ENCODE measurements at places on chromosomes 4 and X. TPM values are rescaled to one million over a fixed set of nuclear protein-coding genes. Genes with fewer than 3 reads are reported as not detected.

- no peak for DNase-seq
Observed at GRCh38 chr4:86089781-86090323, 270.0 kb downstream of the MAPK10 start.

GRCh38 chrX:31280580-31280979, 208.7 kb upstream of the FTHL17 start:
- no peak for DNase-seq

GRCh38 chr4:14434483-14434882, 567.8 kb upstream of the CPEB2 start:
- DNase-seq = no peak

GRCh38 chr4:36215627-36216026, 28.7 kb downstream of the ARAP2 start:
- DNase-seq = no peak

DNA sequence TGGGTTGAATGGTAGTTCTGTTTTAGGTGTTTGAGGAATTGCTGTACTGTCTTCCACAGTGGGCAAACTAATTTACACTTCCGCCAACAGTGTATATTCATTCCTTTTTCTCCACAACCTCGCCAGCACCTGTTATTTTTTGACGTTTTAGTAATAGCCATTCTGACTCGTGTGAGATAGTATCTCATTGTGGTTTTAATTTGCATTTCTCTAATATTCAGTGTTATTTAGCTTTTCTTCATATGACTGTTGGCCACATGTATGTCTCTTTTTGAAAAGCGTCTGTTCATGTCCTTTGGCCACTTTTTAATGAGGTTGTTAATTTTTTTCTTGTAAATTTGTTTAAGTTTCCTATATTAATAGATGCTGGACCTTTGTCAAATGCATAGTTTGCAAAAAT, 26.9 kb upstream of the WDR17 start:
- no peak for DNase-seq

DNA sequence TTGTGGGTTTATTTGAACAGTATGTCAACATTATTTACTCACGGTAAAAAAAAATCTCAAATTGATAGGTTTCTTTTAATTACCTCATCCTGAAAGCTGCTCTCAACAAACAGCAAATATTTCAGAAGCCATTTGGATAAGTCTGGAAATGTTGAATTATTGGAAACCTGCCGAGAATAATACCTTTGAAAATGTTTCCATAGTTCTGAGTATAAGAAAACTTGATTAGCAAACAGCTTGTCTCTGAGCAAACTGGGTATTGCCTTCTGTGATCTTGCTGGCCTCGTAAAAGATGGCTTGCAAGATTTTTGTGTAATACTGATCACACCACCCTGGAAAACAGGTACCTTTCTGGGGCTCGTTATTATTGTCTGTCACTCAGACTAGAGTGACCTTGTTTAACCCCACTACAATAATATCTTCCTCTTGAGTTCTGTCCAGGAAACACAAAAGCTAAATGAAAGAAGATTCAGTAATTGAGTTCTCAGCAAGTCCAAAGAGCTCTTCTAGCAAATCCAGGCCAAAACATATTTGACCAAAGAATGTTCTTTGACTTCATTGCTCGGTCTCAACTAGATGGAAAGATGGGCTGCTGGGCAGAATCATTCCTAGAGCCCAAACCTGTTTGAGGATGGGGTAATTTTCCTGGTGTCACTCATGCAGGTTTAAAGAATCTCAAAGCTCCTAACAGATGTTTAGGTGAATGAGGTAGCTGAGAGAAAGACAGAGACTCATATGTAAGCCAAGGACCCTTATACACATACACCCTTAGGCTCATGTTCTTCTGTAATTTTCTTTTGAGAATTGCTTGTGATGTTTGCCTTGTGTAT, 255.6 kb upstream of the JADE1 start:
- peak; percentile 69 for DNase-seq

DNA sequence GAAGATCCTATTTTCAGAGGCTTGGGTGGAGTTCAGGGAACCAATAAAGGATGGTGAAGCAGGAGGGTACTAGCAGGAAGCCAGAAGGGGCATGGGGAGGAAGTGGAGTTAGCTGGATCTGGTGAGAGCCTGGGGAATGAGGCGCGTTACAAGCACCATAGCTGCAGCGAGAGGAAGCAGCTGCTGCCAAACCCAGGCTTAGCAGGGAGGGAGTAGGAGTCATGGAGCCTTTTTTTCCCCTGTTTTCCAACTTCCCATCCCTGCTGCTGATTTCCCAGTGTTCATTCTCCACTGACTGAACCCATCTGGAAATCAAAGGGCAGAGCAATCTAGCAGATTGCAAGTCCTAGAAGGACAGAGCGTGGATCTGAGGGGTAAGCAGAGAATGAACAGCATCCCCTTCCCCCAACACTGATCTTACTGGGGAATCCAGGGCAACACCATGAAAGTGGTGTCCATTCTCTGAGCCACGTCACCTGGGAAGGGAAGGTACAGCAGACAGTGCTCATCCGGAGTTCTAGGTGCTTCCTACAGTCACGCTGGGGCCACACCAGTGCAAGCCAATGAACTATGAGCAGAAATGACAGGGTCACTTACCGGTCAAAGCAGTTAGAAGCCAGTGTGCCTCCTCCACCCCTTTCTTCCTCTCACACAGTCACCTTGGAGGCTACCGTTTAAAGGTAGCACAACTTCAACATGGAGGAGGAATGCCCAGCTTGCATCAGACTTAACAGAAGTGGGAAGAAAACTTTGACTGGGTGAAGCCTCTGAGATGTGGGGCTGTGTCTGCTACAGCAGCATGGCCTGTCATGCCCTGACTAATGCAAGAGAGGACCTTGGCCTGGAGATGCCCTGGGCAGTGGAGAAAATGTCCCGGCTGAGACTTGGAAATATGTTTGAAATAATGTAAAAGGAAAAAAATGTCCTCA, 36.7 kb downstream of the SMIM20 start:
- DNase-seq = peak; percentile 53

GRCh38 chrX:53089925-53090324, 4.0 kb upstream of the KANTR start:
- no peak for DNase-seq

DNA sequence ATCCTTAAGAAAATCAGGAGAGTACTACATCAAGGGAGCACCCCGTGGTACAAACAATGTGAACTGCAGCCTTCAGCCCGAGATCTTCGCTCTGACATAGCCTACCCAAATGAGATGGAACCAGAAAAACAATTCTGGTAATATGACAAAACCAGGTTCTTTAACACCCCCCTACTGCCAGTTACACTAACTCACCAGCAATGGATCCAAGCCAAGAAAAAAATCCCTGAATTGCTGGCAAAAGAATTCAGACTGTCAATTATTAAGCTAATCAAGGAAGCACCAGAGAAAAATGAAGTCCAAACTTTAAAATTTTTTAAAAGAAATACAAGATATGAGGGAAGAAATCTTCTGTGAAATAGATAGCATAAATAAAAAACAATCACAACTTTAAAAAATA, 101.7 kb upstream of the KLF8 start:
- peak; percentile 40 for DNase-seq

DNA sequence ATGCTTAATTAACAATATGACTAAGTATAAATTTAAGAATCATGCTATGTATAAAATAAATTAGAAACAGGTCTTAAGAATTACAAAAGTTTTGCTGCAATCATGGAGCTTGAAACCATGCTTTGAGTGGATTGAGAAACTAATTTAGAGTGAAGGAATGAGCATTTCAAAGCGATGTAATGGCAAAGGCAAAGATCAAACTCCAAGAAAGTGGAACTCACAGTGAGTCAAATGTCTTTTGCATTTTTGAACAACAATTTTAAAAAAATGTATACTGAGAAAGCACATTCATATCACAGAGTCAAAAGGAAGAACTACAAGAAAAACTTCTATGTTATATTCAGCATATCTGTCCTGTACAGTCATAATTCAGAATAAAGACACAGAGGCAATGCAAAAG, 6.6 kb downstream of the GPRIN3 start:
- no peak for DNase-seq

GRCh38 chr4:2362266-2363055, 56.0 kb downstream of the ZFYVE28 start:
- no peak for DNase-seq

DNA sequence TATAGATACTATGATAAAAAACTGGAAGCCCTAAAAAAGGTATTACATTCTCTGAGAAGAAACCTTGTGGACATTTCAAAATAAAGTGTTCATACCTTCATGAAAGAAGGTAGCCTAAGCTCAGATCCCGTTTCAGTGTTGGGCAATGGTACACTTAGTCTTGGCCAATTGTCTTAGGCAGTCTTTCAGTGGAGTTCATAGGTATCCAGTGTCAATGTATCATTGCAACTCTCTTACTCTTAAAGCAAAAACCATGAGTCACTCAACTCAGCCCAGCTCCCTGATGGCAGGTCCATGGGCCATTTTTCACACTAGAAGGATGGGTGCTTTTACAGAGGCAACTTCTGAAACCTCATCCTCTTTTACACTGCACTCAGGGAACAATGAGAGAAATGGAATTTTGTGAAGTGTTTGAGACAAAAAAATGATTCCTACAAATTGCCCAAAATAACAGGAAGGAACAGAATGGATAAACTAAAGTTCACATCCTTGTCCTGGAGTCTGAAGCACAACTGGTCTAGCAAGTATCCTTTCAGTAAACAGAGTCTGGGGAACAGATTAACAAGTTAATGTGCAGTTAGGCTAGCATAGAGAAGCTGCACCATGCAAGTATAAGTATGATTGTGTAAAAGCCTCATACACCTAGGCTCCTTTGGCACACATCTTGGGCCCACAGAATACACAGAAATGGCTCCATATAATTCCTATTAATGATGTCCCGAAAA, 7.0 kb upstream of the ZNF827 start:
- no peak for DNase-seq

DNA sequence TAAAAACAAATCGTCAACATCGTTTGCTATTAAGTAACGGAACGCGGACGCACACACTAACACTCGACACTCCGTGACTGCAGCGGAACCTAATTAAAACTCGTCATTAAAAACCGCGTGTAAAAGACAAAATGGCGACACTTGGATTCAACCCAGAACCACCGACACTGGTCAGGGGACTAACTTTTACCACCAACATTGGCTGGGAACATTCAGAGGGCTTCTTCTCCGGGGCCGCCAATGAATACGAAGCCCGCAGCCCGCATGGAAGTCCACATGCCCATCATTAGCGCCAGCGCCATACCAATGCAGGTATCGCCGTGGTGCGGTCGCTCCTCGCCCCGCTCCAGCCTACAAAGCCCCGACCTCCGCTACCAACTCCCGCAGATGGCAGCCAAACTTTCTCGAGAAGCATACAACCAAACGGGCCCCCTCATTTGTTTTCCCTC, 498 bp downstream of the RBMX start:
- no peak for DNase-seq

- no peak for DNase-seq
Observed at GRCh38 chr4:6044805-6045204, 26.6 kb upstream of the C4orf50 start.

- DNase-seq = no peak
Observed at GRCh38 chrX:23802431-23802830, 19.5 kb downstream of the SAT1 start.

DNA sequence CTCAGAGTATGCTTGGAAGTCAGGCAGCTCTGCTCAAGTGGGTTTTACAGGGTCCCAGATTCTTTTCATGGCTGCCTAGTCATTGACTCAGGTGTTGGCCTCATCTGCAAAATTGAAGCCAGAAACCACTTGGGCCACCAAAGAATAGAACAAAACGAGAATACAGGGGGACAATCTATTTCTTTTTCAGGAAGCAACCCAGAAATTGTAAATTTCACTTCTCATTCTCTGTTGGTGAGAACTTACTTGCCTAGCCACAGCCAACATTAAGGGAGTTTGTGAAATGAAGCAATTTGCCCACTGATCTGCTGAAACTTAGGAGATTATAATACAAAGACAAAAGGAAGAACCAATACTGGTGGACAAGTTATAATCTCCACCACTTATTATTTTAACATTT, 8.6 kb upstream of the TKTL2 start:
- DNase-seq = no peak

DNA sequence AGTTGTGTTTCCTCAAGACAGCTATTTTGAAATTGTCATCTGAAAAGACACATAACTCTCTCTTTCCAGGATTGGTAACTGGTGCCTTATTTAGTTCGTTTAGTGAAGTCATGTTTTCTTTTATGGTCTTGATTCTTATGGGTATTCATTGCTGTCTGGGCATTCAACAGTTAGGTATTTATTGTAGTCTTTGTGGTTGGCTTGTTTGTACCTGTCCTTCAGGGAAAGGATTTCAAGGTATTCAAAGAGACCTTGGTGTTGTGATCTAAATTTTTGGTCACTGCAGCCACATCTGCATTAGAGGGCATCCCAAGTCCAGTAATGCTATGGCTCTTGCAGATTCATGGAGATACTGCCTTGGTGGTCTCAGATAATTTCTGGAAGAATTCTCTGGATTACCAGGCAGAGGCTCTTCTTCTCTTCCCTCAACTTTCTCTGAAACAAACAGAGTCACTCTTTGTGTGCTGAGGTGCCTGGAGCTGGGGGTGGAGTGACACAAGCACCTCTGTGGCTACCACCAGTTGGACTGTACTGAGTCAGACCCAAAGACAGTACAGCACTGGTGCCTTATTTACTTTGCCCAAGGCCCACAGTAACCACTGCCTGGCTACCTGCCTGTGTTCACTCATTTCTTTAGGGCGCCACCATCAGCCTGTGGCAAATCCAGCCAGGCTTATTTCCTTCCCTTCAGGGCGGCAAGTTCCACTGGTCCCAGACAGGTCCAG, 620.4 kb downstream of the KCNIP4 start:
- no peak for DNase-seq

- no peak for DNase-seq
Observed at GRCh38 chr4:94976371-94977011, 218.7 kb downstream of the BMPR1B start.

- no peak for DNase-seq
Observed at GRCh38 chrX:154661899-154662298, 8.5 kb upstream of the CTAG2 start.

DNA sequence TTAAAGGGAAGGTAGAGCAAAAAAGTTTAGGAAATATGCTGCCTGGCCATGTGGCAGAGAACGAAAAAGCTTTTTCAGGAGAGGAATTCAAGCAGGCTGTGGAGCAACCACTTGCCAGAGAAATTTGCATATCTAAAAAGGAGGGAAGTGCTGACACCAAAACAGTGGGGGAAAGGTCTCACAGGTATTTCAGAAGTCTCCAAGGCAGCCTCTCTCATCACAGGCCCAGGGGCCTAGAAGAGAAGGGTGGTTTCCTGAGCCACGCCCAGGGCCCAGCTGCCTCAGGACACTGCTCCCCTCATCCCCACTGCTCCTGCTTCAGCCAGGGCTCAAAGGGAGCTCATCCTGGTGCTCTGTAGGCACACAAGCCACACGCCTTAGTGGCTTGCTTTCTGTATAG, 29.9 kb upstream of the STS start:
- DNase-seq = no peak

GRCh38 chr4:174873931-174874330, 44.2 kb upstream of the ADAM29 start:
- no peak for DNase-seq

- no peak for DNase-seq
Observed at GRCh38 chrX:53319614-53320542, 38.5 kb upstream of the IQSEC2 start.

The PCDH10 gene
- polyA plus RNA-seq = 1.9 TPM

The TLR10 gene
- polyA plus RNA-seq = 2.2 TPM

The RAP1GDS1 gene
- polyA plus RNA-seq = 21.9 TPM

The MAGEB18 gene
- not detected for polyA plus RNA-seq

The SMIM10 gene
- 2.8 TPM for polyA plus RNA-seq

The USP26 gene
- not detected for polyA plus RNA-seq

The TGIF2LX gene
- not detected for polyA plus RNA-seq

The SERTM2 gene
- 0.30 TPM for polyA plus RNA-seq

The CCDC149 gene
- polyA plus RNA-seq = 13.7 TPM

The GRPEL1 gene
- polyA plus RNA-seq = 31.3 TPM

The RTL9 gene
- 0.31 TPM for polyA plus RNA-seq

The TCEAL8 gene
- polyA plus RNA-seq = 114 TPM

The UGT2A1 gene
- 0.04 TPM for polyA plus RNA-seq

The SRPK3 gene
- 1.8 TPM for polyA plus RNA-seq

The FOXO4 gene
- 17.9 TPM for polyA plus RNA-seq
